ENCODE measurements at places on chromosomes 11 and 22.

- no peak for DNase-seq
These were observed 25.7 kb downstream of the AGBL2 start for GRCh38 chr11:47689480-47689879.

DNA sequence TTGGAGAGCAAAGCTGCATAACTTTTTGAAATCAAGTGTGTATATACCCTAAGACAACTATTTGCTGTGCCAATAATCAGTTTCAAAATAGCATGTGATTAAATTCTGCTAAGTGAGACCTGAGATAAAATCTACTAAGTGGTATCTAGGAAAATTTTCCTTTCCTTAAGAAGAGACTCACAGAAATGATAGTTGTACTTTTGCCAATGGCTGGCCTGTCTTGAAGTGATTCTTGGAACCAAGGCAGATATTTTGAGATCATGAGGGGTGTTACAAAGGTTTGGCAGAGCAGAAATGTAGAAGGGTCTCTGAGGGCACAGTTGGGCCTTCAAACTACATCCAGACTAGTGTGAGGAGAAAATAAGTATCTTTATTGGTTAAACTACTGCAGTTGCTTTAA is 902.6 kb upstream of the TENM4 start:
- no peak for DNase-seq

GRCh38 chr22:39498368-39498767 is 3.7 kb upstream of the MIEF1 start:
- DNase-seq = no peak

- DNase-seq = no peak
These were observed 79.4 kb upstream of the LMO1 start for GRCh38 chr11:8342821-8343681.

- DNase-seq = peak; percentile 29
These were observed 67.1 kb downstream of the PARVB start for GRCh38 chr22:44091021-44091721.

DNA sequence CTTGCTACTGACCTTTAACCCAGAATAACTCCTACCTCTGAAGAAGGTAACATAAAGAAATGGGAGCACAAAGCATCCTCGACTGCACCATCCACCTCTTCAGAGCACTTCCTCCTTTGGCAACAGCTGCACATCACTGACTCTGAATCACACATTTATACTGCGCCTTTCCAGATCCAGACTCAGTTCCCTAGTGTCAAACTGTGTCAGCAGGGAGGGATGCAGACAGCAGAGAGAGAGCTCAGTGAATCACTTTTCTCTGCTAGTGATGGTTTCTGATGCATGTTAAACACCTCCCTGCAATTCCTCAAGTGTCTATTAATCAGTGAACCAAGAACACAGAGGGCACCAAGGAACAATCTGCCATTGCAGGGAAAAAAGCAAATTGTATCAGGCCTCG is 118.9 kb downstream of the PLEKHA7 start:
- no peak for DNase-seq

GRCh38 chr22:48727454-48728058 is 1100.1 kb downstream of the BRD1 start:
- DNase-seq = no peak

DNA sequence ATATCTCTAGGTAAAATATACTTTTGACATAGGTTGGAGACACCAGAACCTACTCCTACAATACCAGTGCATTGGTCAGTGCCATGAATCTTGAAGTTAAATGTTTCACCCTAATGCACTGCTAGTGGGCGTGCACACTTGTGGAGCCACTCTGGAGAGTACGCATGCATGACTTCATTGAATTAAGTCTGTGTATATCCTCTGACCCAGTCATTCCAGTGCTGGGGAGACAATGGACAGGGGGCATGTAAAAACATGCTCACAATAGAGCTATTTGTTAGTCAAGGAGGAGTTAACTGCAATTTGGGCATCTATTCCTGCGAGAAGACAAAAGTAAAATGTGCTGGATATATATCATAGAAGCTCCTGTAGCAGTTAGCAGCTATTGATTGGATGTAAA is 335.4 kb upstream of the NCAM1 start:
- no peak for DNase-seq

DNA sequence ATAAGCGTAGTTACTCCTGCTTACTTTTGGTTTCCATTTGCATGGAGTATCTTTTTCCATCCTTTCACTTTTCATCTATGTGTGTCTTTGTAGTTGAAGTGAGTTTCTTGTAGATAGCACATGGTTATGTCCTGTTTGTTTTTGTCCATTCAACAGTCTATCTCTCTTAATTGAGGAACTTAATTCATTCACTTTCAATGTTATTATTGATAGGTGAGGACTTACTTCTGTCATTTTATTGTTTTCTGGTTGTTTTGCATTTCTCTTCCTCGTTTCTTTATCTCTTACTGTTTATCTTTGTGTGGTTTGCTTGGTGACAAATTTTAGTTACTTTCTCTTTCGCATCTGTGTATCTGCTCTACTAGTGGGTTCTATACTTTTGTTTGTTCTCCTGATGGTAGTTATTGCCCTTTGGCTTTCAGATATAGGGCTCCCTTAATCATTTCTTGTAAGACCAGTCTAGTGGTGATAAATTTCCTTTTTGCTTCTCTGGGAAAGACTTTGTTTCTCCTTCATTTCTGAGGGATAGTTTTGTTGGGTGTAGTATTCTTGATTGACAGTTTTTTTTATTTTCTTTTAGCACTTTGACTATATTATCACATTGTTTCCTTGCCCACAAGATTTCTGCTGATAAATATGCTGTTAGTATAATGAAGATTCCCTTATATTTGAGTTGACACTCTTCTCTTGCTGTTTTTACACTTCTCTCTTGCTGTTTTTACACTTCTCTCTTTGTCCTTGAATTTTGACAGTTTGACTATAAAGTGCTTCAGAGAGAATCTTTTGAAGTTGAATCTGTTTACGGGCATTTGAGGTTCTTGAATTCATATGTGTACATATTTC is 9.0 kb upstream of the RAG1 start:
- DNase-seq = no peak

DNA sequence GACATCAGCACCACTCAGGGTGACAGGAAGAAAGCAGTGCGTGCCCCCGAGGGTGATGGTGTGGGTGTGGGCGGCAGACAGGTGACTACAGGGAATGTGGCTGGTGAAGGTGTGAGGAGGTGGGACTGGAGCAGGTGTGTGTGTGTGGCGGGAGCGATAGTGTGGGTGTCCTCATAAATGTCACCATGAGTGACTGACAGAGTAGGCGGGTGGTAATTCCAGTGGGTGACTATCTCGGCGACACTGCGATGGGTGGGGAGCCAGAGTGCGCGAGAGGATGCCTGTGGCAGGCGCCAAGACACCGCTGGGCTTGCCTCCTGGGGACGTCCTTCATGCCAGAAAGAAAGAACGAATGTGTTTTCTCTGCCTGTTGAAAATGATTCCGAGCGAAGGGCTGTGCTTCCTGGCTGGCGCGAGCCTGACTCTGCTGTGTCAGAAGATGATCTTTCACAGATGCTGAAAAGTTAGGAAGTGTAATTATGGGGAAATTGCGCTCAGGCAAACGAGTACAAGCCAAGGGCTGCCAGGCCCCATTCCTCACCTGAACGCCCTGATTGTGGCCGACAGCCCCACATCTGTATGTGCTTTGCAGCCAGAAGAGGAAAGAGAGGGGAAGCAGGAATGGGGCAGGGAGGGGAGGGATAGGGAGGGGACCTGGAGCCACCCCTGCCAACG is 98.8 kb upstream of the CD82 start:
- DNase-seq = no peak

DNA sequence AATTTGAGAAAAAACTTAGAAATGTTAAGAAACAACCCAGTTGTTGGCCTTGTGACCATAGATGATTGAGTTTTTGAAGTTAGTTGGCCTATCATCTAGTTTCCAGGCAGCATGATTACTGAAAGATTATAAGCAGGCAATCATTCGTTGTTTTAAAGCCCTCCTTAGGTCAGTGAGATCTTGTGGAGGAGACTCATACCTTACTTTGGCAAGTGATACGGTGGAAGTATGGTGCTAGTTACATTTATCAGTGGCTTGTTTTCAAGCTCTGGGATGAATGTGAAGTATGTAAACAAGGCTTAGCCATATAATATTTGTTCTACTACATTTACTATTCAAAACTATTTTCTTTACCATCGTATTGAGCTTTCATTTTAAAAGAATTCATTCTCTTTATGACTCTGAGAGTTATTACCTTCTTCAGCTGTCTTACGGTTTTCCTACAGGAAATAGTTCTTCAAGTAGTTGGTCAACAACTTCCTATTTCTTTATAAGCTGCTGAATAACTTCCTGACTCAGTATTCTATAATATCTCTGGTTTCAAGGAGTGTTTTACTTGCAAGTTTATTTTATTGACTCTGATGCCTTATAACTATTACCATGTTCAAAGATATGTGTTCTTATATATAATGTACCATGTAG is 7.3 kb downstream of the YAP1 start:
- no peak for DNase-seq

- no peak for DNase-seq
These were observed 104.0 kb downstream of the CACNA1I start for GRCh38 chr22:39674536-39674935.

DNA sequence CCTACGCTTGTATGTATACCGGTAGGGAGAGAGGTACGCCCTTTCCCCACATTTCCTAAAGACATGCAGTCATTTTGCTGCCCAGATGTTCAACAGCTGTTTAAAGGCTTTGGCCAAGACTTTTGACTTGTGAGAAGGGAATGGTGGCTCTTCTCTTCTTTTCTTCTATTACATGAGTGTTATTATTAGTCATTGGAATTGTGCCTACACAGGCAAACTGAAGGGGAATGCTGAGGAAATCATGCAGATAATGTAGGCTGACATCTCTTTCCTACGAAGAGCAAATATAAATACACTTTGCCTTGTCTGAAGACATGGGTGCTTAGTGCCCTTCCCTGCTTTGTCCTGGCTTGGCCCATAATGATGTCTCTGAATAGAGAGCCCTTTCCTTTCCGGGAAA is 194.3 kb upstream of the NARS2 start:
- DNase-seq = no peak

DNA sequence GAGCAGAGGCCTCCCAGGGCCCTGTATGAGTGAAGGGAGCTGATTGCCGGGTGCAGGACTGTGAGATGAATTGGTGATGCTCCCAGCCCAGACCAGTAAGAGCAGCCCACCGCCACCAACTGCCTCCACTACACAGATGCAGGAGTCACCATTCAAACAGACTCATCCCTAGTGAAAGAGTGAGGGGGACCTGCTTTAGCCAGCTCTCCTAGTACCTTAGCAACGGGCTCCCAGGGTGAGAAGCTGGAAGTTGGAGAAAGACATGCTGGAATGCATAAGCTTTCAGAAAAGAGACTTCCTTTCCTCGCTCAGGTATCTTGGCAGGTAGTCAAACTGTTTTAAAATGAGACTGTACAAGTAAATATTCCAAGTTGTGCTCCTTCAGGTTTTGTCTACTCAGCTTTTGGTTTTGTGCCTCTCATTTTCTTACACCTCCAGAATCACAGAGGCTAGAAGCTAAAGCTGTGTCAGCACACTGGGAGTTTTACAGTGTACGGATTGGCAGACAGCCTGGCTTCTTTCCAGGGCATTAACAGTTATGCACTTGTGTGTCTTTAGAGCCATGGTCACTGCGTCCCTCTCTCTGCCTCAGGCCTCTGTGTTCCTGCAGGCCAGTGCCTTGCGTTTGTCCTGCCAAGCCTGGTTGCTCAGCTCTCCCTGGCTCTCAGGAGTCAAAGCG is 146.2 kb downstream of the ATXN10 start:
- no peak for DNase-seq

GRCh38 chr11:1352696-1353382 is 36.9 kb upstream of the BRSK2 start:
- no peak for DNase-seq

GRCh38 chr11:32255841-32256240 is 165.0 kb downstream of the RCN1 start:
- no peak for DNase-seq

GRCh38 chr11:90512846-90513245 is 290.0 kb upstream of the CHORDC1 start:
- no peak for DNase-seq

- DNase-seq = no peak
These were observed 658 bp downstream of the C11orf71 start for GRCh38 chr11:114399490-114400215.

DNA sequence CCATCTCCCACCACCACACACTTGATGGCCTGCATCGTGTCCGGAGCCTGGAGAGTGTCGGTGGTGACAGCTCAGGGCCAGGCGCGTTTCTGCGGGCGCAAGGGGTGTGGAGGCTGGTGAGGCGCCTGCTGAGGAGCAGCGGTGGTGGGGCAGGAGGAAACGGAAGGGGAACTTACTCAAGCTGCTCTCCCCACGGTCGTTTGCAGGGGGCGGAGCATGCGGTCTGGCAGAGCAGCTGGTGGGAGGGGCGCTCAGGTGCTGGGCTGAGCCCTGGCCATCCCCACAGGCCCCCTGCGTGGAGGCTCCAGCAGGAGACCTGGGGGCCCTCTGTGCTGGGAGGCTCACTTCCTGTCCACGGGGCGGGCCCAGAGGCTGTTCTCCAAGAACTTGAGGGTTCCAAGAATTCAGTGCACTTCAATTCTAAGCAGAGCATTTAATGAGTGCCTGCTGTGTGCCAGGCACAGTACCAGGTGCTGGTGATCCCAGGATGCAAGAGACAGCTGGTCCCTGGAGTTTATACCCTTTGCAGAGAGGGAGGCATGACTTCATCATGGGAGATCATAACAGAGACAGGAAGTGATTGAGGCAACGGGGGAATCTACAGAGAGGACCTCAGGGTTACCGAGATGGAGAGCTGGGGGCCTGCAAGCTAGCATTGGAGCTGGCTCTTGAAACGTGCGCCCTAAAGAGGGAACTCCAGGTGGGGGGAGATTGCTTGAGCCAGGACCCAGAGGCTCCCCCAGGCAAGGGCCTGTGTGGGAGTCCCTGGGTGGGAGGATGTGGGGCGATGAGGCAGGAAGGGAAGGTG is at the start of gene RAC2:
RAC2 (minus strand) TSS at position 156 of the 808 bp plus-strand sequence; CDS start at position 35, 121 bp downstream.
- DNase-seq = peak; percentile 89

DNA sequence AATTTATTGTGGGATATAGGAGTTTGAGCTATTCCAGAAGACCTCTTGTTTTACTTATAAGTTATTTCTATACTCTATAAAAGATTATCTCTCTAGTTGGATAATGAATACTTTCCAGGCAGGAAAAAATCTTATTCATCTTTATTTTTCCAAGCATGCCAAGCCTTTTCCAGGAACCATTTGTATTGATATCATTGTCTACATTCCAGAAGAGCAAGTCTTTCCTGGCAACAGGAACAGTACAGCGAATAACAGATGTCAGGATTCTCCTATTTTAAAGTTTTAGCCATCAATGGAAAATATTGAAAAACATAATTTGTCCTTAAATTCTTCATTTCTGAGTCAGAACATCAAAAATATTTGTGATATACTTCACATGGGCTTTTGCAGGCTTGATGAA is 5.2 kb upstream of the NXPE1 start:
- no peak for DNase-seq

DNA sequence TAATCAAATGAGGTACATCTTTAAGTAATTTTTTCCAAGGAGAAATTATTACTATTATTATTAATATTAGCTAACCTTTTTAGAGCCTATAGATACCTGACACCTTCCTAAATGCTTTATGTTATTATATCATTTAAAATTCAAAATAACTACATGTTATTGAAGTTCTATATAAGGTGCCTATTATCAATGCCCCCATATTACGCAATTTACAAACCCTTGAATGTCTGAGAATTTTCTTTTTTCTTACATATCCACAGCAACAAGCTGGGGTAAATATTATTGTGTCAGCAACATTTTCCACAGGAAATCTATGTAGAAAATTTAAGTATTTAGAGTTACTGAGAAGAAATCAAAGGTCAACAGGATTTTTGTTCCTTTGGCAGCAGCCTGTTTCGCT is 327.3 kb downstream of the NXPE2 start:
- no peak for DNase-seq

- no peak for DNase-seq
These were observed 79.1 kb upstream of the LINC01488 start for GRCh38 chr11:69402251-69402887.

- DNase-seq = no peak
These were observed 204.8 kb downstream of the SWAP70 start for GRCh38 chr11:9868641-9869040.
